Amniotic stem cell (primary cell): ENCODE measurements at places on chromosomes 13 and 19.

GRCh38 chr19:48553676-48554384 lies 1.9 kb downstream of the SULT2B1 start:
- DNase-seq = no peak

GRCh38 chr19:1806184-1807029 lies 5.7 kb downstream of the ATP8B3 start:
- no peak for DNase-seq

- DNase-seq = no peak
These were observed 2.7 kb upstream of the CAPNS1 start for GRCh38 chr19:36136964-36137686.

- no peak for DNase-seq
These were observed 43.8 kb downstream of the DNM2 start for GRCh38 chr19:10761443-10762250.

DNA sequence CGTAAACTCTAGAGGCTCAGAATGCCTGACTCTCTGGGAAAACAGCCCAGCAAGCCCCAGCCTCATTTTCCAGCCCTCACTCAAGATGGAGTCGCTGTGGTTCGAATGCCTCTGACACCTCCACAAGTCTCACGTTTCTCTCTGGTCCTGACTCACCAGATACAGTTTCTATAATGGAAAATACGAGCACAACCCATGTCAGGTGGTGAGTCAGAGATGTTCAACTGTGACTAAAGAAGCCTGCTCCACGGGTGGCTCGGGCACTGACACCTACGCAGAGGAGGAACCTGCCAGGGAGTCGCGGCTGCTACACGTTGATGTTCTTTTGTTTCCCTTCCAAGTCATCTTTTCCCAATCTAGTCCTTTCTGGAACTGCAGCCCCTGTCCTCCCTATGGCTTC lies 87.1 kb upstream of the STK24 start:
- peak; percentile 38 for DNase-seq

- no peak for DNase-seq
These were observed 1582.8 kb downstream of the OLFM4 start for GRCh38 chr13:54611390-54611789.

DNA sequence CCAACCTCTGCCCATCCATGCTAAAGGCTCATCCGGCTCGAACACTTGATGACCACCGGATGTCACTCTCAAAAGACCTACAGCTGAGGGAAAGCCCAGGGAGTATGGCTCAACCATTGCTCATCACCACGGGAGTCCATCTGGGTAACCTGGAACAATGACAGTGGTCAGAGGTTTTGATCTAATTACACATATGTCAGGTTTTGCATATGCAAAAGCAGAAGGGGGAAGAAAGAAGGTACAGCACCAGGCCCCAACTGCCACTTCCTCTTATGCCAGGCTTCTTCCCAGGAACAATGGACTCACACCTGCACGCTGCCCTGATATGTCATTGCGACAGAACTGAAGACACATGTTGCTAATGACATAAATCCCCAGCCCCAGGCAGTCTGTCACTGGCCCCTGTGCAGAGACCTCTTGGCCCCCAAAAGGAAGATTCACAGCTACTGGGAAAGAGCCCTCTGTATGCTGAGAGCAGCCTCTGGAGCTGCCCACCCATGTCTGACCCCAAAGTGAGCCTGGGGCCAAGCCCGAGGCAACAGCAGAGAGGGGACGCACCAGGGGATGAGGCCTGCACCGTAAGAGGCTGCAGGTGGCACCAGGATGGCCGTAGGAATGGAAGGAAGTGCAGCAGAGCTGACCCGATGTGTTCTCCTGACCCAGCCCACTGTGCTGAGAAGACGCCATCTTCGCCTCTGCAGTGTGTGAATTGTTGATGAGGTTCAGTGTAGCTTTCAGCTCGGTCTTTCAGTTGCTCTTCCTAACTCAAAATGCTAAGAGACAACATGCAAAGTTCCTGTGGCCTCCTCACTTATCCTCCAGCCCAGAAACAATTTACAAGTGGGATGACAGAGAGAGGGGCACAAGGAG lies 26.3 kb downstream of the EPS15L1 start:
- DNase-seq = no peak

DNA sequence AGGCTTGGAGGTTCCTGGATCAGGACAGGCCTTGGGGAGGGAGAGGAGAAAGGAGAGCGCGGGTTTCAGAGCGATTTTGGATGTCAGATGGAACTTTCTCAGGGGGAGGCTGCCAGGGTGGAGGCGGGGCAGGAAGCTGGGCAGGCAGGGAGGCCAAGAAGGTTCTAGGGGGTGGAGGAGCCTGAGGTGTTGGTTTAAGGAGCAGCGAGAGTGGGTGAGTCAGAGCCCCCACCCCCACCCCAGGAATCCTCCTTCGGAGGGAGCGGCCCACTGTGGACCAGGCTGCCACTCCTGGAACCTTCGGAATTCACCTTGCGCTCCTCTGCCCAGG lies 15.9 kb upstream of the NOP53 start:
- DNase-seq = peak; percentile 39

- no peak for DNase-seq
These were observed 22.7 kb downstream of the CCNA1 start for GRCh38 chr13:36454987-36455386.

- no peak for DNase-seq
These were observed 231.3 kb downstream of the SLITRK6 start for GRCh38 chr13:85567909-85568308.

GRCh38 chr19:49936549-49936948 lies 7.2 kb upstream of the NUP62 start:
- DNase-seq = no peak

DNA sequence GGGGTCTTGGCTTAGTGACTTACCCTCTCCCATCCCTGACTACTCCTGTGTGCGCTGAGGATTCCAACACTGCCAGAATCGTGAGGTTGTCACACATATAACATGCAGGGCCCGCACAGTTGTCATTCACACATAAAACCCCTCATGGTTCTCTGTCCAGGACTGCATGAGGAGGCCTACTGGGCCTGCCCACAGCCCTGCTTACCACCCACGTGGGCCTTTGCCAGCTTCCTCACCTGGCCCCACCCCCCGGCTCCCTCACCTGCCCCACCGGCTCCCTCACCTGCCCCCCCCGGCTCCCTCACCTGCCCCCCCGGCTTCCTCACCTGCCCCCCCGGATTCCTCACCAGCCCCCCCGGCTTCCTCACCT lies 197.2 kb downstream of the TEX29 start:
- no peak for DNase-seq

DNA sequence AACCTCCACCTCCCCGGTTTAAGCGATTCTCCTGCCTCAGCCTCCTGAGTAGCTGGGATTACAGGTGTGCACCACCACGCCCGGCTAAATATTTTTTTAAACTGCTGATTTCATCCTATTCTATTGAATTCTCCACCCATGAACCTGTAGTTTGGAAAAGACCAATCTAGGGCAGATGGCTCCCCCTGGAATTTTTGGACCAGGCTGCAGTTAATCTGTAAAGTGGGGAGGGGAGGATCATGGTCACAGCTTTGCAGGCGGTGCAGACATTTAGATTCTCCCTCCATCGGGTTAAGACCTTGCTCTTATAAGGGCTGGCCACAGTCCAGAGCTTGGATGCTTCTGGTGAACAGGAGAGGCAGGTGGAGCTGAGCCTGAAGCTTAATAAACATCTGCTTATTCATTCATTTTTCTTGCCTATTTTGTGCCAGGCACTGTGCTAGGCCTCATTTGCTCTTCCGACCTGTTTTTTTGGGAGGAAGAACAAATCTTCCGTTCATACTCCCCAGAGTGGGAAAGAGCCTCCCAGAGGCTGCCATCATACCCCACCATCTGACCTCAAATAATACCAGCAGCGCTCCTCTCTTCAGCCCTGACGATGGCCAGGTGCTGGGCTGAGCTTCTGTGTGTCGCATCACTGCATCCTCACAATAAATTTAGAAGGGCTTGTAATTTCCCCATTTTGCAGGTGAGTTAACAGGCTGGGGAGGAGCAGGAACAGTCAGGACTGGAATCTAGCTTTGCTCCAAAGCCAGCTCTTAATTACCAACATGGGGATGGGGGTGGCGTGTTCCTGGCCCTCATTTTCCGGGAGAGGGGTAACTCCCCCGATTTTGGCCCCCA lies 902 bp upstream of the CCDC106 start:
- no peak for DNase-seq

DNA sequence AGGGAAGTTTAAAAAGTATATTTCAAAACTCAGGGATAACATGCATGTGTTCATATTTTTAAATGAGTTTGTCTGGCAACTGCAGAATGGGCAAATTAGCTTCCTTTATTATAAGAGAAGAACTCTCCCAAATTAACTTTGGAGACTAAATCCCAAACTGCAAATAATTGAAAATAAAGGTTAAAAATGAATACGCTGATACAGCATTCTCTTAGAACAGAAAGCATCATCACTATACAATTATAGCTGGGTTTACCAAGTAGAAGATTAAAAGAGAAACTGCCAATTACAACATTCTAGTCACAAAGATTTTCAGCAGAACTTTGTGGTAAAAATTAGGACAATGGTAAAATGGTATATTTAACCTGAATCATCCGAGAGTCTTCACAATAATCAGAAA lies 73.3 kb downstream of the OLFM4 start:
- DNase-seq = no peak

GRCh38 chr13:39486758-39487157 lies 116.2 kb downstream of the LHFPL6 start:
- no peak for DNase-seq

GRCh38 chr19:709965-710571 lies 1.3 kb downstream of the PALM start:
- DNase-seq = no peak

GRCh38 chr13:49495783-49496762 lies at the start of gene PHF11:
PHF11 (plus strand) TSS chr13:49495953; CDS start chr13:49496002, 49 bp downstream.
- DNase-seq = peak; percentile 59

DNA sequence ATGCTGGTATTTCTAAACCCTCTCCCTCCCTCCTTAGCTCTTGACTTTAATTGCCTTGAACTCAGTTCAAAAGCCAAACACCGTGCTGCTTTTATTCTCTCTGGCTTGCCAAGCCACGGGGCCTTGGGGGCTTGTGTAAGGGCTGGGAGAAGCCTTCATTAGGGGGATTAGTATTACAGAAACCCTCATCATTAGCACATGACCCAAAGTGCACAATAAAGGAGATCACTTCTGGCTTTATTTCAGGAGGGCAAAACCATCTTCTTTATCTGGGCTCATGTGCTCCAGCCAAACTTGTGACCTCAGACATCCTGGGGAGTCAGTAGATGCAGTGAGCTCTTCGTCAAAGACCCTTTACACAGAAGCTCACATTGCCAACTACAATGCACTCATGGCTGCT lies at the start of gene DCT:
DCT (minus strand) TSS at position 67 of the 400 bp plus-strand sequence. CDS start 427 bp downstream, outside the sequence.
- no peak for DNase-seq

- DNase-seq = no peak
These were observed 51.9 kb upstream of the C1QTNF9B start for GRCh38 chr13:23949200-23949599.

DNA sequence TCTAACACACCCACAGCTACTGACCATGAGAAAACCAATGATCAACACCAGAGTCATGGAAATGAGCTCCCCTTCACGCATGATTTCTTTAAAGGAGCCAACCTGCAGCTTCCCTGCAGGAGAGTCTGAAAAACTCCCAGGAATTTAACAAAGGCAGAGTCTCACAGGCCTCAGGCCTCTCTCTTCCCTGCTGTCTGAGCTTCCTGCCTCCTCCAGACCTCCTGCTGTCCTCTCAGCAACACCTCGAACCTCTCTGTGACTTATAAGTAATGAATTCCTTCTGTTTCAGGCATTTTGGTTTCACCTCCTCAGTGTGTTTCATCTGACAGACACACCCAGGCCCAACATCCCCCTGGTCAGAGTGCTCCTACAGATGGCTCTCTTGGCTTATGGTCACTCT lies 1044.4 kb downstream of the UQCRFS1 start:
- DNase-seq = no peak

GRCh38 chr13:112688560-112689302 lies 1.1 kb upstream of the ATP11A start:
- DNase-seq = no peak

DNA sequence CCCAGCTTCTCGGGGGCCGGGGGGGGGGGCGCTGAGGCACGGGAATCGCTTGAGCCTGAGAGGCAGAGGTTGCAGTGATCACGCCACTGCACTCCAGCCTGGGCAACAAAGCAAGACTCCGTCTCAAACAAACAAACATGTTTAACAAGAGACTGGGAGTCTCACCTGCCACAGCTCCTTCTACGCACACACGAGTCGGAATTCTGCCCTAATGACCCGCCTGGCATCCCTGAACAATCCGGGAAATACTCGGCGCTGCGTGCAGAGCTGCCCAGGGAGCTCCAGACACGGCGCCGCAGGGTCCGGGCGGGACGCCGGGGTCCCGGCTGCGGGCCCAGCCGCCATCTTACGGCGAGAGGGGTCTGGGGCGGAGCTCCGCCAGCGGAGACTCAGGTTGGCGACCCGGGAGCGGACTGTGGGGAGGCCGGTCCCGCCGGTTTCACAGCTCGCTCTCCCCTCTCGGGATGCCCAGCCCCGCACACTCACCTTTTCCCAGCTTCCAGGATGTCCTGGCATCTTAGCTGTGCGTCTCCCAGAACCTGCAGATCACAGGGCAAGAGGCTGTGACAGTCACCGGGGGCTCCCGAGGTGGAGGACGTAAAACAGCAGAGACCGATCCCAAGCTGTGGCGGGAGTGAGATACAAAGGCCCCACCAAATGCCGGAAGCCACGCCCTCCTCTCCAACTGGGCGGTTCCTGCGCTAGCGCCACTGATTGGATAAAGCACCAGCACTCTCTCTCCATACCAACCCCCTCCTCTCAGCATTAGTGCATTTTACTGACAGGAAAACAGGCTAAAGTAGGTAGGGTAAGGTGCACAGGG lies 23.6 kb upstream of the ZNF724 start:
- peak; percentile 78 for DNase-seq

- DNase-seq = no peak
These were observed 1635.8 kb downstream of the PCDH9 start for GRCh38 chr13:65594298-65594781.

- no peak for DNase-seq
These were observed 29.6 kb downstream of the EPN1 start for GRCh38 chr19:55704494-55705245.

DNA sequence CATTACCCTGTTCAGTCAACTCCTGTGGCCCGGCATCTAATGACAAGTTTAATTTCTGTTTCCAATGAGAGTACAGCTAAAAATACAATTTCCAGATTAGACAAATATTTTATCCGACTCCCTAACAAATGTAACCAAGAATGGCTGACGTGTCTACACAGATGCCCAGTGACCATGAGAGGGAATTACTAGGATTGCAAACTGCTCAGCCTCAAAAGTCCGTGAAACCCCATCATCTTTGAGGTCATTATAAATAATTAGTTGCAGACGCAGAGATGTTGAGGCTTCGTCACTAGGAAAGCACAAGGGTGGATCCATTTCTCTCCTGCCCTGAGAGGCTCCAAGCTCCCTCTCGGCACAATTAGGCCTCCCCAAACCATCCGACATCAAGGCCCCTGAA lies 104.1 kb upstream of the ZNF507 start:
- no peak for DNase-seq

- no peak for DNase-seq
These were observed 32.5 kb upstream of the TFDP1 start for GRCh38 chr13:113552079-113552478.

GRCh38 chr13:113729187-113730019 lies 29.6 kb upstream of the TMEM255B start:
- DNase-seq = no peak
